GM18507 (cell line): ENCODE measurements at places on chromosomes 1 and 21.

DNA sequence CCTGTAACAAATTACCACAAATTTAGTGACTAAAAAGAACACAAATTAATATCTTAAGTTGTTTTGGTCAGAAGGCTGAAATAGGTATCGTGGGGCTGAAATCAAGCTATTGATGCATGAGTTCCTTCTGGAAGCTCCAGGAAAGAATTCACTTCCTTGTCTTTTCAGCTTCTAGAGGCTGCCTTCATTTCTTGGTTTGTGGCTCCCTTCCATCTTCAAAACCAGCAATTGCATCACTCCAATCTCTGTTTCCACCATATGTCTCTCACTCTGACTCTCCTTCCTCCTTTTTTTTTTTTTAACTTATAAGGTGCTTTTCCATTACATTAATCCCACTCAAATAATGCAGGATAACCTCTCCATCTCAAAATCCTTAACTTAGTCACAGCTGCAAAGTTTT, 78.4 kb downstream of the OLFM3 start:
- DNase-seq: no peak

DNA sequence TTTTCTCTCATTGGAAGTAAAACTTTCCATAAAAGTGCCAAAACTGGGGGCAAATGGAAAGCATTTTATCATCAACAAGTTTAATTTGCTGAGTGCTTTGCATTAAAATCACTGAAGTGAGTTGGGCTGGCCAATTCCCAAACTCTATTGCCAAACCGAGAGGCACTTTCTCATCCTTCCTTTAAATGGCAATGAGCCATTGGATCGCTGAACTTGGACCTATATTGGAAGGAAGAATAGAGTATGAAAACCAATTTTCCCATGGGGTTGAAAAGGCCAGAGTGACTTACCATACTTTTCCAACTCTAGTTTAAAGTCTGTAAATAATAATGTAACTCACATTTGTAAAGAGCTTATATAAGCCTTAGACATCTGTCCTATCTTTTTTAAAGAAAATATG, 189.1 kb upstream of the C1orf87 start:
- no peak for DNase-seq

DNA sequence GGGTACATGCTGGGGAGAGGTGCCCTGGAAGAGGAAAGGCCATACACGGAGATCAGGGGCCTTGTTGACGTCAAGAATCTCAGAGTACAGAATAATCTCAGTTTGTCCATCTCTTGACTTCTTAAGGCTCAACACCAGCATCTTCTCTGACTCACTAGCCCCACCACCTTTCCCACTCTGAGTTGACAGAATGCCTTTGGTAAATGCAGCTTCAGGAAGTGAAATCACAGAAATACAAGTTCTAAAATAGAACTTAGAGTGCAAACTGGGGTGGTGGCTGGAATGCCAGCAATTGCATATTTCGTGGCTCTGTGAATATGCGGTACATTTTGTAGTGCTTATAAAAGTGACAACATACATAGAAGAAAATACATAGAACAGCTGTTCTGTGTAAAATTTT, 1.6 kb downstream of the COG2 start:
- no peak for DNase-seq

DNA sequence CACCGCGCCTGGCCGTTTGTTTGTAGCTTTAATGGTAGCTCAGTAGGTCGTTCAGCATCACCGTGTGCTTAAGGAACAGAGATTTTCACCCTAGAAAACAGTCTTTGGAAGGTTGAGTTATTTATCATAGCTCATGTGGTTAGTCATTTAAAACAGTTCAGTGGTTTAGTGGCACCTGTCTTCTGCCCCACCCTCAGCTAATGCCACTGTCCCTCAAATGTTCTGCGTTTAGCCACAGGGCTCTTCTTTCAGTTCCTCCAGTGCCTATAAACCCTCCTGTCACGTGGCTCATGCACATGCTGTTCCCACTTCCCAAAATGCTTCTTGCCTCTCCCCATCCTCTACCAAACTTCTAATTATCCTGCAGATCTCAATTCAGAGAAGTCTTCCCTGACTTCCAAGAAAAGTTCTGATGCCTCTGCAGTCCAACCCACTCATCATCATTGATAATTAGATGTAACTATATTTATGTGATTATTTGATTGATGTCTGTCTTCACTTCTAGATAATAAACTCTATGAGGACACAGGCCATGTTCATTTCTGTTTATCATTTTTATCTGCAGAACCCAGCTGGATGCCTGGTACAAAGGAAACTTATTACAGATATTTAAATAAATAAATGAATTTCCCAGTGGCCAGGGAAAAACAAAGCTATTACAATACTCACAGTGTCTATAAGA, 14.4 kb upstream of the DIPK1A start:
- no peak for DNase-seq

GRCh38 chr1:160206421-160207117, 1.4 kb downstream of the PEA15 start:
- DNase-seq: no peak

- no peak for DNase-seq
These were observed 10.7 kb downstream of the SH2D2A start for GRCh38 chr1:156805766-156806511.

DNA sequence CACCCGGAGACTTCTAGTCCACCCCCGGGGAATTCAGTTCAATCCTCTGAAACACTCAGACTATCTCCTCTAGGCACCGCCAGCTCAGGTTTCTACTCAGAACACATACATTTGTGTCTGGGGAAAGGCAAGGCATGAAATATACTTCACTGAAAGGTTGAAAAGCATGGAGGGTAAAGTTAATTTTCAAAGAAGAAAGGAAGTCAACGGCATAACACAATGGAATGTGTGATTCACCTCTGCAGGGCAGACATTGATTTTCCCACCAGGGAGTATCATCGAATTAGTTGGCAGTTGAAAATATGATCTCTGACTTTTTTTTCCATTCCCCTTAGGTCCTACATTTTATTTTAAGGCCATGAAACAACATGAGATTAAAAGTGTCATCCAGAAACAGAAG, 669.4 kb downstream of the SMYD3 start:
- no peak for DNase-seq

DNA sequence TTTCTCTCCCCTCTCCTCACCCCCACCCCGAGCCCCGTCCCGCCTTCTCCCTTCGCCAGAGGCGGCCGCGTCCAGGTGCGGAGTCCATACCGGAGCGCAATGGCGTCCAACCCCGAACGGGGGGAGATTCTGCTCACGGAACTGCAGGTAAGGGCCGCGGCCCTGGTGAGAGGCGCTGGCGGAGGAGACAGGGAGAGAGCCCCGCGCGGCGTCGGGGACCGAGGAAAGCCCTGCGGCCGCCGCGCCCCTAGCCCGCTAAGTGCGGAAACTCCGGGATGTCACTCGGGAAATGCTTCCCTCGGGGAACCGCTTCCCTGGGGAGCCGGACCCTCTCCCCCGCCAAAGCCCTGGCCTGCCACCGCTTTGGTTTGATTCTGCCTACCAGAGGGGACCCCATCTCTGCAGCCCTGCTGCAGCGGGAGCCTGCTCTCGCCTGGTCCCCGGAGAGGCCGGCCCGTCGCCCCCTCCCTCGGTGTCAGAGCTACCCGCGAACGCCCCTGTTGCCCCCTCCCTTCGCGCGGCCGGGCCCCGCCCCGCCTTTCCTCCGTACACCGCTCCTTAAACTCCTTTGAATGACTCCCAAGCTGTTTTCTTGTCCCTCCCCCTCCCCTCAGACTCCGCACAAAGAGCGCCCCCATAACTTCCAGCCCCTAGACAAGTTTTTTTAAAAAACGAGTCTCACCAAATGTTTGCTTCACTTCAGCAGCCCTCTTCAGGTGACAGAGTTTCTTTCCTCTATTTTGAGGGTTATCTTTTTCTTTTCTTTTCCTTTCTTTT, 597 bp downstream of the PKN2 start:
- DNase-seq: no peak

- no peak for DNase-seq
These were observed 11.2 kb upstream of the KLHDC7A start for GRCh38 chr1:18469514-18469913.

- DNase-seq: no peak
These were observed 45.0 kb upstream of the BCL10 start for GRCh38 chr1:85321237-85321964.

GRCh38 chr1:36602184-36602583, 119.5 kb upstream of the CSF3R start:
- no peak for DNase-seq

DNA sequence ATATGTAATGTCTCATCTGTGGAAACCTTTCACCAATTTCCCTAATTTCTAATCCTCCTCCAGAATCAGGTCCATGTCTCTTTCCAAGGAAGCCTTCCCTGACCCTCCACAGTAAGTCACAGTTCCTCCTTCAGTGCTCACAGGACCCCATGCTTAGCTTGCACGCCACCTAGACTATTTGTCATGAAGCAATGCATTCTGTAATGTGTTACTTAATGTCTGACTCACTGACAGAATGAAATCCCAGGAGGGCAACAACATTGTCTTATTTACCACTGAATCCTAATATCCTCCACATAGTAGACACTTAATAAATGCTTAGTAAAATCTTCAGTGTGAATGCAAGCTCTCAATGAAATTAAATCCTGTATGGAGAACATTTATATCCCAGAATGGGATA, 245.9 kb upstream of the PLD5 start:
- no peak for DNase-seq

- DNase-seq: no peak
These were observed 192.7 kb upstream of the KIAA0040 start for GRCh38 chr1:175385316-175385715.
